ENCODE measurements at places on chromosomes 2 and 18.

DNA sequence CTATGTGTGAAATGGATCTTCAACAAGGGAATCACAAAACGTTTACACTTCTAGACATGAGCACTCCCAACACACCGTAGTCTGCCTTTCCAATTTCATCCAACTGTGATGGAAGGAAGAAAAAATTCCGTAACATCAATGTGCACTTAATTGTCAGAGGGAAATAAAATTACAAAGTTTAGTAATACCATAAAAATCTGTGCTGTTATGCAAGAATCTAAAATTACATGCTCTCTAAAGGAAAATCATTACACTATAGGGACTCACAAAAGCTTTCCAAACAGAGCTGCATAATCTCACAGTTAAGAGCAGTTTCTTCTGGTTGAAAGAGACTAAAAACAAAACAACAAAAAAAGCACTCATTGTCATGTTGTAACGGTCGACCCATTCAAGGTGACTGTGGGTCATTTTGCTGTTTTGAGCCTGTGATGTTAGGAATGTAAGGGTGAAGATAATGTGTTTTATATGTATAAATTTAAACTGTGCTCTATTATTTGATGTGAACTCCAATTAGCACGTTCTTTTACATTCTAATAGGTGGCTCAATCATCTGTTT lies 698.0 kb downstream of the TDRD15 start:
- no peak for DNase-seq

DNA sequence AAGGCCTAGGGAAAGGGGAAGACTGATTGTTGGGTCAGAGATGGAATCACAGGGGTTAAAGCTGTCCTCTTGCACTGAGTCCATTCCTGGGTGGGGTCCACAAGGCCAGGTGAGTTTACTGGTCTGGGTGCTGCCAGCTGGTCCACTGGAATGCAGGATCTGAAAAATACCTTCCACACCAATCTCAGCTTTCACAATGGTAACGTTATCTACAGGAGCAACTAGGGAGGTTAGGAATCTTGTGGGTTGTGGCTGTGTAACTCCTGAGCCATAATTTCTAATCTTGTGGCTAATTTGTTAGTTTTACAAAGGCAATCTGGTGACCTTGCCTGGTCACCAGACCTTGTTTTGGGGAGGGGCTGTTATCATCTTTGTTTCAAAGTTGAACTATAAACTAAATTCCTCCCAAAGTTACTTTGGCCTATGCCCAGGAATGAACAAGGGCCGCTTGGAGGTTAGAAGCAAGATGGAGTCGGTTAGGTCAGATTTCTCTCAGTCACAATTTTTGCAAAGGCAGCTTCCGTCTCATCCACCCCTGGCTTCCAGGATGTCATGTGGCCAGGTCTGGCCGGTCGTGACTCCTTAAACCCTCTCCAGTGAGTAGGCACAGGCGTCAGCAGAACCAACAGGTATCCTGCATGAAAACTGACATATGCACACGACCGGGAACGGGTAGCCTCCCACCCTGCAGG lies 123.3 kb upstream of the SH3BP4 start:
- DNase-seq = no peak

DNA sequence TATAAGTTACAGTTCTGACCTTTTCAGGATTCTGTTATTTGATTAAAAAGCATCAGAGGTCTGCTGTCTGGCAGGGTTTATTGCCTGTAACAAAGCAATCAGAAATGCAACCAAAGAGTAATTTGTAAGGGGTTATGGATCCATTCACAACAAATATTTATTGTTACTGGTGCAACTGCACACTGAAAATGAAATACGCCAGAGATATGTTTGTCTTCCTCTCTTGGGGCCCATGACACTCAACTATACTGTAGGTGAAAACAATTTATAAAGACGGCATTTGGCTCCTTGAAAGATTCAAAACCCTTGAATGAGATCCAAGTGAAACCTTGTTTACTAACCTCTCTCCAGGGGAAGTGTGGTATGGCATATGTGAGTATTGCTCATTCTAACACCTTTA lies 452.2 kb downstream of the MBD2 start:
- DNase-seq = no peak

GRCh38 chr18:28174181-28174905 lies 2.6 kb downstream of the CDH2 start:
- no peak for DNase-seq

DNA sequence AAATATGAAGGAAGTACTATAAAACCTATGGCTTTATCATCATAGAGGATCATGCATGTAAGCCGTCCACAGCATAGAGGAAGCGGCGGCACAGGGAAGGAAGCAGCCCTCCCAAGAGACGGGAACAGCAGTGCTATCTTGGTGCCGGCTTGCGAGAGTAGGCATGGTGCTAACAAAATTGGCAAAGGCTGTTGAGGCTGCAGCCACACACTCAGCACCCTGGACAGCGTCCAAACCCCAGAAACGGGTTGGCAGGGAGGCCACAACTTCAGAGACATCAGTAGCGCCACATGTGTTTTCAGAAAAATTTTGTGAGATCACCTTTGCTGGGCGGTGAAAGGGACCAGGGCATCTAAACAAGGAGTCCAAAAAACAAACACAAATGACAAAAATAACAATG lies 37.7 kb downstream of the NETO1 start:
- no peak for DNase-seq

DNA sequence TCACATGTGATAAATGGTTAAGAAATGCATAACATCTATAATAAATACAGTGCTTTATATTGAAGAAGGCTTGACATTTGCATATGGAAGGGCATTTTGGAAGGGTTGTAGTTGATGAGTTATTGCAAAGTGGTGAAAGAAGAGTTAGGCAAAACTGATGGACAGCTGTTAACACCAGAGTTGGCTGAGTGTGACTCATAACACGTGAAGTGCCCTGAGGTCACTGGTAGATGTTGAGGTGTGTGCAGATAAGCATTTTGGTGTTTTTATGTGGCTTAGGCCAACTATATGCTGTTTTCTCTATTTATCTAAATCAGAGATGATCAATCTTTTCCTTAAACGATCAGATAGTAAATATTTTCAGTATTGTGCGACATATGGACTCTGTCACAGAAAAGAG lies 154.3 kb upstream of the KCNH7 start:
- DNase-seq = no peak

DNA sequence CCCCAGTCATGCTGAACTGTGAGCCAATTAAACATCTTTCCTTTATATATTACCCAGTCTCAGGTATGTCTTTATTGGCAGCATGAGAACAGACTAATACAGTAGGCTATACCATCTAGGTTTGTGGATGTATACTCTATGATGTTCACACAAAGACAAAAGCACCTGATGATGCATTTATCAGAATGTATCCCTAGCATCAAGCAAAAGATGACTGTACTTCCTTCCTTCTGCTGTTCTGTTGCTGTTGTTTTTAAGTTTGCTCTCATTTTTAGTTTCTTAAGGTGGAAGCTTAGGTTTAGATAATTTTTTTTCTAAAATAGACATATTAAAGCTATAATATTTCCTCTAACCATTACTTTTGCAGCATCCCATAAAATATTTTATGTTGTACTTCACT lies 12.4 kb downstream of the ZSCAN30 start:
- no peak for DNase-seq

- DNase-seq = no peak
These were observed 11.9 kb upstream of the KIDINS220 start for GRCh38 chr2:8849327-8849726.

DNA sequence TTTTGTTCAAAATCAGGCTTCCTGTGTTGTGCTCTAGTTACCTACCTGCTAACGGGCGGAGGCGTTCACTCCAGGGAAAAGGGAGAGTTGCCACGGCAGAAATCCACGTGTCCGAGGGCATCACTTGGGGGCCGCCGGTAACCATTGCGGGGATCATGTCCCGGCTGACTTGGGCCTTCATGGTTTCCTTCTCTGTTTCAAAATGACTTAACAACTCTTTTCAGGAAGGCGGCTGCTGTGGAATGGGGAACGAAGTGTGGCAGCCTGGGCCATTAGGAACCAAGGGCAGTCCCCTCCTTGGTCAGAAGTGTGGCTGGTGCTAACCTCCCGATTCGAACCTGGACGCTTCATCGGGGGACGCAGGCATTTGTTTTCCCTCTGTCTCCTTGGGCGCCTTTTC lies 56.8 kb downstream of the INPP5D start:
- DNase-seq = no peak

GRCh38 chr18:49655266-49656072 lies 93.6 kb downstream of the LIPG start:
- DNase-seq = no peak

DNA sequence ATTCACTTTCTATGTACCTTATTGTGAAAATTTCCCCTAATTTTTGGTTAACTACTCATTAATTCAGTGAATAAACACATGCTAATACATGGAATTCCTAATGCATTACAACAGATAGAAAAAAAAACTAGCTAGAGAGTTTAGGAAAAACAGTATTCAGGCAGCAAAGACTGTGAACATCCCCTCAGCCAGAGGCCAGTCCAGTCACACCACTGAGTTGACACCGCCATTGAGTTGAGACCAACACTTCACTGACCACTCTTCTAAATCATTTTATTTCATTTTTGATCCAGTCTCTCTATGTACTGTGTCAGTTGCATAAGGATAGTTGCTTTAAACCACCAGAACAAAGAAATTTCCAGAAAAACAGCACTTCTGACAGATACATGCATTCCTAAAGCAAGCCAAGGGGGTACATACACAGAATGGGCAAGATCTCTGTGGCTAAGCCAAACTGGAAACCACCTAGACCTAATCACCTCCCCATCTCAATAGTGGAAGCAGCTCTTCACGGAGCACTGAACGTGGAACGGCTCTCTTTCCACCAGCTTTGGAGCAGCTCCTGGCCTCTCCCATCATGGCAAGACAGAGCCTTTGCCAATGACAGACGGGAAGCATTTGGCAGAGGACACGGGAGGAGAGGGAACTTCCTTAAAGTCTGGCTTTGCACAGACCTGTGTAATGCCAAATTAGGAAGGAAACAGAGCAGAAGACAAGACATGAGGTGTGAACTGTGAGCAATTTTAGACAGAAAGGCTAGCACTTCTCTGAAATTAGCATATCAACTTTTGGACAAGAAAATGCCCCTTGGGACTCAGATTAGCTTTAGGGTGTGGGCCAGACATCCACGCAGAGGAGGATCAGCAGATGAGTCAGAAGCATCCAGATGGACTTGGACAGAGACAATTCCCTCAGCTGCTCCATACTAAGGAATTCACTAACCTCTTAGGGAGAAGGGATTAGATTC lies 36.4 kb downstream of the CACNB4 start:
- no peak for DNase-seq

- no peak for DNase-seq
These were observed 39.3 kb downstream of the PMAIP1 start for GRCh38 chr18:59939127-59939526.

- DNase-seq = no peak
These were observed 130.9 kb downstream of the HDAC4 start for GRCh38 chr2:239269916-239270315.

DNA sequence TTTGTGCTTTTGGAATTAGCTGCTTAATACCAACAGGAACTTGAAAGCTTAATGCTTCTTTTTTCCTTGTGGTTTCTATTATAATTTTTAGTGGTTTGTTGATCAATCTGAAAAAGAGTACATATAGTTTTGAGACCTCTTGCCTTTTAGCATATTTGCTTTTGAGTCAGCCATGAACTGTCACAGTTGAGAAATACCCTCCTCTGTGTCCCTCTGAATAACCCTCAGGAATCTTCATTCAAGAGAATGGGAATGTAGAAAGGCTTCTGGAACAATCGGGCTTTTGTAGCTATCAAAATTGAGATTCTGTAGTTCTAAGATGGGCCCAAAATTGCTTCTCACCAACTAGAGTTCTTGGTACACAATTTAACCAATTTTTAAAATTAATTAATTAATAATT lies 451.1 kb upstream of the TRIB2 start:
- DNase-seq = no peak

DNA sequence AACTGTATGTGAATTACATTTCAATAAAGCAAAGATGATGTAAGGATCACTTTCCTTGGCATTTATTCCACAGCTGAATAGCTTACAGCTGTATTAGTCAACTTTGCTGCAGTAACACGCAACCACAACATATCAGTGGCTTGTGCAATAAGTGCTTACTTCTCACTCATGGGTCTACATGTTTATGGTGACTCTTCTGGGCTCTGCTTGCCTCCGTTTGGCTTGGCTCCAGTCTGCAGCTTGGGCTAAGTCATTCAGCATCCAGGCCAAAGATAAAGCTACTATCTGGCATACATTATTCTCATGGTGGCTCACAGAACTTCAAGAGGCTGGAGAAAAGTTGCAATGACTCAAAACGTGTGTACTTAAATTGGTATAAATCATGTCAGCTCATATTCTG lies 355.0 kb downstream of the RNF144A start:
- DNase-seq = no peak

- no peak for DNase-seq
These were observed 84.2 kb downstream of the GAREM1 start for GRCh38 chr18:32386471-32386870.

DNA sequence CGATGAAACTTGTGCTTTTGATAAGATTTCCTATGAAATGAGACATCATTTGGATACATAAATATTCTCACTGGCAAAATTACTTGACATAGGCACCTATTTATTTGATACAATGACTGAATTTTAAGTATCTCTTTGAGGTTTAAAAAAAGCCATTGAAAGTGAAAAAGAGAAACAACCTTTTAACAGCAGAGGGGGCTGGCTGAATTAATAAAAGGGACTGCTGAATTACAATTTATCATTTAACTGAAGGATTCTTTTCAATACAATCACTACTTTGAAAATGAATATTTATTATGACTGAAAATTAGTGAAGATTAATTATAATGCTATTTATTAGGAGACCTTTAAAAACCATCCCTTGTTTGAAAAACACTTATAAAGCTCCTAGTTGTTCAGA lies 335.3 kb downstream of the DLGAP1 start:
- DNase-seq = no peak

GRCh38 chr2:168166902-168167510 lies 80.4 kb downstream of the STK39 start:
- DNase-seq = no peak

GRCh38 chr18:78595924-78596573 lies 383.6 kb upstream of the SALL3 start:
- no peak for DNase-seq

Measured in germinal center (tissue), 1 donor.